Calu3 (cell line): ENCODE measurements at places on chromosomes 2 and 18.
A peak's percentile ranks its signal among the peaks of the same experiment; 100 is the strongest.

DNA sequence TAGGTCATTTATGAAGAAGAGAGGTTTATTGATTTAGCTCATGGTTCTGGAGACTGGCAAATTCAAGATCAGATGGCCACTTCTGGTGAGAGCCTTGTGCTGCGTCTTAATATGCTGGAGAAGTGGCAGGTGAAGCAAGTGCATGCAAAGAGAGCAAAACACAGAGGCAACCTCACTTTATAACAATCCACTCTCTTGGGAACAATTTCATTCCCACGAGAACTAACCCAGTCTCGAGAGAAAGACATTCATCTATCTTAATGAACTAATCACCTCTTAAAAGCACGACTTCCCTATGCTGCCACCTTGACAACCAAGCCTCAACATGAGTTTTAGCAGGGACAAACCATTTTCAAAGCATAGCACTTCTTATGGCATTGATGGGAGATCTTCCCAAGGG, 186.5 kb upstream of the RASGRP3 start:
- DNase-seq: no peak

DNA sequence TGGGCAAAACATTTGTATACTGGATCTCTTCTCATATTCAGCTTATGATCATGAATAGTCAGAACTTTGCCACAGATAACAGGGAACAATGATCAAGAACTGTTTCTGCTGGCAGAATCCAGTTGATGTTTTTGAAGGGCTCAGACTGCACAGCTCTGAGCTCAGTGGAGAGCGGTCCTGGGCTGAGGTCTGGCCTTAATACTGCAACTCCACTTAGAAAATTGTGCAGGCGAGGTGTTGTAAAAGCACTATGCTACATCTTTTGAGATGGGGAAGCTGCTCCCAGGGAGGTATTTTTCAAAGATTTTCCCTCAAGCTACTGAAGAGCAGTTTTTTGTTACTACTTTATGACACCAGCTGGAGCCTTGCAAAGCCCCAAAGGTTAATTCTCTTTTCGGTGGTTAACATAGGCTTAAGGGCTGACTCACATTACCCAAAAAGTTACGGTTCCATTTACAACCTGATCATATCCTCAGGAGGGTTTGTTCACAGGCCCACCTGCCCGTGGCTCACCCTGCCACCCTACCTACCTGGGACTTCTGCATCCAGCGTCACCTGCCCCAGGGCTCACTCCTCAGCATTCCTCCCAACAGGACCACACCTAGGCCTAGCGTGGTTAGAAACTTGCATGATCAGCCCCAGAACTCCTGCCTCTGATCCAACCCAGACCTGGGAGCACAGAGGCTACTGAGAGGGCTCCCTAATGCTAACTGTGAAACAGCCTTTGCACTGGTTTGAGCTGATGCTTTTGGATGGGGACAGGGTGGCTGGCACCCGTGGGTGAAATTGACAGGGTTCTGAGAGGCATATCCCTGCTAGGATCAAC, 114.4 kb downstream of the NCK2 start:
- no peak for DNase-seq

GRCh38 chr2:72613931-72614330, 211.9 kb downstream of the EXOC6B start:
- no peak for DNase-seq

DNA sequence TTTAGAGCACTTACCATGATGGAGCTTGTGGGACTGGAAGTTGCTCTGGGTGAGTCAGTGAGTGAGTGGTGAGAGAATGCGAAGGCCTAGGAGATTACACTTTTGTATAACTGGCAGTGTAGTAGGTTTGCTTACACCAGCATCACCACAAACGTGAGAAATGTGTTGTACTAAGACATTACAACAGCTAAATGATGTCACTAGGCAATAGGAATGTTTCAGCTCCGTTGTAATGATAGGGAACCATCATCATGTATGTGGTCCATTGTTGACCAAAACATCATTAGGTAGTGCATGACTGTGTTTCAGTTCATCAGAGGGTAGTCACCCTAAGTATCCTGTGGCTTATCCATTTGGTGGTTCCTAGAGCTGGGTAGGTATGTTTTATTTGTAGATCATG, 11.9 kb downstream of the ZNF407 start:
- DNase-seq: no peak

GRCh38 chr2:23135481-23136100, 249.4 kb upstream of the KLHL29 start:
- DNase-seq: no peak

DNA sequence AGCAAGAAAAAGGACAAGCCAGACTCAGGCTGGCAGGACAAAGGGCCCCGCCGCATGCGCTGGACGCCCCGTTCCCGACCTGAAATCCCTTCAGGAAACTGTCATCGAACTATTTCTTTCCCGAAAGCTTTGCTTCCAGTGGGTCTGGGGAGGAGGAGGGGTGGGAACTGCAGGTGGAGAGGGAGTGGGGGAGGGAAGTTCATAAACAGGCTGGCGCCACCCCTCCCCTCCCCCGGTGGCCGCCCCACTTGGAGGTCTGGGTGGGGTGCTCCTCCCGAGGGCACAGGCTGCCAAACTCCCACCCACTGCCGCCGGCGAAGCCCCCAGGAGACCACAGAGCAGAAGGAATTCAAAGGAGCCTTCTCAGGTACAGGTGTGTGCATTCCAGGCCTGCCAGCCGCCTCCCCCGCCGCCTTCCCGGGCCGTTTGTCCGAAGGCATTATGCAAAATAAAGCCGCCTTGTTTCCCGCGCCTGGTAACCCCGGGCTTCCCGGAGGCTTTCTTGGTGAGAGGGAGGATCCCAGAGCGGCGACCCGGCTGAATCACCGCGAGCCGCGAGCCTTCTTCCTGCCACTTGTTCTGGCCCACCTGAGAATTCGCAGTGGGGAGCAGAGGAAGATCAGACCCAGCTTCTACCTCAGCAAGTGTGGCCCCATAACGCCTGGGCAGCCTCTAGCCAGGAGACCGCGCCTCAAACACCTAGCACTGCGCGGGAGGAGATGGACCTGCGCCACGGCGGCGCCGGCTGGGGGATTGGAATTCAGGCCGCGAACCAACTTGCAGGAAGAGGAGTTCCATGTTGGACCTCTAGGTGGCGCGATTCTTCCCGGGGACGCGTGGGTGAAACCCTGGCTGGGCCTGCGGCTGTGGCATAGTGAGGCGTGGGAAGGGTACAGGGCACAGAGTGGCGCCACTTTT, 101.9 kb downstream of the FOXI3 start:
- peak; percentile 86 for DNase-seq

DNA sequence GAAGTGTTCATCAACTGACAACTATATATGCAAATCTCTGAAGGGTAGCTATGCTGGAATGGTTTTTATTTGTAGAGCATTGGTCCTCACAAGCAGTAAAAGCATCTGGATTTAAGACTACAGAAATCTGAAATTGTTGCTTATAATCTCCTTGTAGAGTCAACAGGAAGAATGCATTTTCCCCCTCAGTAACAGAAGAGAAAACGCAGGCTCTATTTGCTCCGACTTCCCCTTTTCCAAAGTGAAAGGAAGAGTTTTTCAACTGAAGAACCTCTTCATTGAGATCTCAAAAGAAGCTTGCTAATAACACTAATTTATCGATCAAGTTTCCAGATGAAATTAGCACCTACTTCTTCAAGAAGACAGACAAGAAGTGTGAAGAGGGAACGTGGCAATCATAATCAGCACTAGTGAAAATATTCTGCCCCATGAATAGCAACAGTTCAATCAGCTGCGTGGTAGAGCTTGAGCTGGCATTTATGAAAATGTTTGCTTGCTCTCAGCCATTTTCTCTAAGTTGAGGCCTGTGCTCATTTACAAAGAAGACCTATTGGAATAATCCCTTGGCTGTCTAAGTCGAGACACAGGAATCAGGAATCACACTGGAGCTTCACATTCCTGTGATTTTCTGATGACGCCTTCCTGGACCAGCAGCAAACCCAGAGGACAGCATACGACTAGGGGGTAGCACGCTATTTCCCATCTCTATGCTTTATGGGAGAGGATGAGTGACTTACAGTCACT, 43.7 kb downstream of the TGIF1 start:
- no peak for DNase-seq

GRCh38 chr2:3426615-3427014, 47.1 kb downstream of the TRAPPC12 start:
- DNase-seq: no peak

DNA sequence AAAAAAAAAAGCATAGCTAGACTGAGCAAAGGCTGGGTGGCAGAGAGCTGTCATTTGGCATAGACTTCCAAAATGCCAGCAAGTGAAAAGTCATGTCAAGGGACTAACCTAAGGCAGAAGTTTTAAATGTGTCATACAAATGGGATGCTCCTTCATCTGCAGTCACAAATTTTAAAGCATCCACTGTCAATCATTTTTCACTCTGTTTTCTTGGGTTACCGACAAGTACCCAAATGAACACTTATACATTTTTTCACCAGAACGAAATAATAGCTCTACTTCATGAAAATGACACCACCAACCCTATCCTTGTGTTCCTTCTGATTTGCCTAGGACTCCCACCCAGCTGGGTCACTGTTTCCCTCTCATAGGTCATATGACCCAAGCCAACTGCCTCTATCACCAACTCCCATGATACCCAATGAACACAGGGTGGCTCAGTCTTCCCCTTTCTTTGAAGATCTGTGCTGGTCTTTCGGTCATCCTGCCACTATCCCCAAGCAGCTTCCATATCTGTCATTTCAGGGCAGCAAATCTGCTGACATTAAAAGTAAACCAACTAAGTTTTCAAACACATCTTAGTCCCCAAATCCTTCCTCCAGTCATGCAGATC, 21.5 kb downstream of the KLF7 start:
- DNase-seq: no peak

DNA sequence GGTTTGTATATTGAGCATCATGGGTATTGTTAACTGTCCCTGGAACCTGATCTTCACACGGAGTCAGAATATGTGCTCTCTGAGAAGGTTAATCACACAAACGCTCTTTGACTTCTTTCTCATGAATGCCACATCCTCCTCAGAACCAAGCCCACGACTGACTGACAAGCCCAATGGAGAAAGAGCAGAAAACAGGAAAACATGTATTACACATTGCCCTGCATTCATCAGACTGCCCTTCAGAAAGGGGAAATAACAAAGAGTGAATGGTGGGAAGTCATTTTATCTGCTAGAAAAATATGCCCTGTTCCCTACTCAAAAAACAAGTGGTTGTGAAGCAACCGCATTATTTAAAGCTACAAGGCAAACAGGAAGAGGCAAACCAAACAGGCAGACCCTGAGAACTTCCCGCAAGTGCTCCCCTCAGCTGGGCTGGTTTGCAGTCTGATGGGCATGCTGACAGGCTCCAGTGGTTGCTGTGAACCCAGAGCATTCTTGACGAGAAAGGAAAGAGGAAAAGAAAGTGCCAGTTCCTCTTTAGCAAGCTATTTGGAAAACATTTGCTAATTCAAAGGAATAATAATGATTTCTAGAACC, 172.9 kb upstream of the SETBP1 start:
- DNase-seq: no peak

DNA sequence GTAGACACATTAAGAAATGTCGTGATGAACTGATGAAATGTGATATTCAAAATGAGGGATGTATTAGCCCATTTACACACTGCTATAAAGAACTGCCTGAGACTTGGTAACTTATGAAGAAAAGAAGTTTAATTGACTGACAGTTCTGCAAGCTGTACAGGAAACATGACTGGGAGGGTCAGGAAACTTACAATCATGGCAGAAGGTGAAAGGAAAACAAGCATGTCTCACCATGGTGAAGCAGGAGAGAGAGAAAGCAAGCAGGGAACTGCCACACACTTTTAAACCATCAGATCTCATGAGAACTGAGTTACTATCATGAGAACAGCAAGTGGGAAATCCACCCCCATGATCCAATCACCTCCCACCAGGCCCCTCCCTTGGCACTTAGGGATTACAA, 1010.8 kb upstream of the CELF4 start:
- DNase-seq: no peak

DNA sequence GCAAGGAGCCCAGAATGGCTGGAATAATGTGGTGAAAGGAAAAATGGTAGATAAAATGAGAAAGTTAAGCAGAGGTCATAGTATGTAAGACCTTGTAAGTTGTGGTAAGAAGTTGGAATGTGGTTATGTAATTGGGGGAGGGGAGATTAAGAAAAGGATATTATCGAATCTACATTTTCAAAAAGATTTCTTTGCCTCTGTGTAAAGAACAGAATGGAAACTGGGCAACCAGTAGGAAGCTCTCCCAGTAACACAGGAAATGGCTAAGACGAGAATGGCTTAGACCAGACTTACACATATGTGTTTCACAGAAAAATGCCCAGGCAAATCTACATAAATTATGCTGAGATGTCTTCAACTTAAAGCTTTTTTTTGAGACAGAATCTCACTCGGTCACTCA, 13.2 kb downstream of the MEMO1 start:
- no peak for DNase-seq

DNA sequence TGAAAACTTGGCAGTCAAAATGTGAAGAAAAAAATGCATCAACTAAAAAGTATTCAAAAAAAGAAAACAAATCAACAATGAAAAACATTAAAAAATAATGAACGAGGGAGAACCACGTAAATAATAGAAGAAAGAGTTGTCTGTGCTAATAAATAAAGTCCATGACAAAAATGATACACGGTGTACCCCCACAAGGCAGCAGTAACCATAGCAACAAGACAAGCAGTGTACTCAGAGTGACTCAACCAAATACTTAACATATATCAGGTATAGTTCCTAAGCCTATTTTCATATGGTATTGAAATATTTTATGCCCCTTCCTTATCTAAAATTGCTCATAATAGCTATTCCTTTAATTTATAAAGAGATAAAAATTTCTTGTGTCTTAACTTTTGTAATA, 162.3 kb upstream of the TMEM200C start:
- no peak for DNase-seq

- no peak for DNase-seq
These were observed 241.4 kb downstream of the ZNF385B start for GRCh38 chr2:179619947-179620467.

DNA sequence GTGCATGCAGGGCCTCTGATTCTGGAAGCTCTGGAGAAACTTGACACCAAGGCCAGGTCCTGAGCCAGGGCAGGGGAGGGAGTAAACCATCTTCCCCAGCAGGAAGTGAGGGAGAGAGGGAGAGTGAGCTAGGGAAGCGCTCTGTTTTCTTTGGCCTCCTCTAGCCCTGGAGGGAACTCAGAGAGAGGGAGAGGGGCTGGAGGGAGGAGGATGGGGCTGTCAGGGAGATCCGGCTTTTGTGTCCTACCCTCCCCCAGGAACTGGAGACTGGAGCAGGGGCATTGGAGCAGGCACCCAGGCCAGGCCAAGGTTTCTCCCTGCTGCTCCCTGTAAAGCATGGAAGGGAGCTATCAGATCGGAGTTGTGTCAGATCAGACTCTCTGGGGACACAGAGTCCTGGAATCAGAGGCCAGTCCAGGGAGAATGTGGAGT, 22.7 kb upstream of the PKDCC start:
- DNase-seq: no peak
